ENCODE measurements at places on chromosomes 12 and 14.

DNA sequence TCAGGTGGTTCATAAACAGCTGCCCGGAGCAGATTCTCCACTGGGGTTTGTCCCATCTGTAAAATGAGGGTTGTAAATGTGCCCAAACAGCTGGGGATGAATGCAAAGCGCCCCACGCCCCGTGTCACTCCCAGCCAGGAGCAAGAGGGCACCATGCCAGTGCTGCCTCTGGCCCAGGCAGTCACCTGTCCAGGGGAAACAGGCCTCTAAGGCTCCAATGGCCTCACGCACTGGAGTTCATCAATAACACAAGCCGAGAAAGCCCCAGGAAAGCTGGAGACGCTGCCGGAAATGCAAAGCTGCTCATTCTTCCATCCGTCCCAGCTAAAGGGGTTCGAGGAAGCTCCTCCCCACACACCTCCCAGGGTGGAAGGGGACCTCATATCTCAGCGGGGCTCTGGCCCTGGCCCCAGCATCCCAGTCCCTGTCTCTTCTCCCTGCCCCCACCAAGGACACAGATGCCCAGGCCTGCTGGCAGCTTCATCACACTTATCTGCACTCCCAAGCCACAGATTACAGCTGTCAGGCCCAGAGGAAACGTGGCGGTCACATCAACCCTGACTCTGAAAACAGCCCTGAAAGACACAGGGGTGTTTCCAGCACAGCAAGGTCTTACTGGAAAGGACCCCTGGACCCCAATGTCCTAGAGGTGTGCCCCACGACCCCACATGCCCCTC, 21.5 kb downstream of the SCARB1 start:
- DNase-seq: no peak

DNA sequence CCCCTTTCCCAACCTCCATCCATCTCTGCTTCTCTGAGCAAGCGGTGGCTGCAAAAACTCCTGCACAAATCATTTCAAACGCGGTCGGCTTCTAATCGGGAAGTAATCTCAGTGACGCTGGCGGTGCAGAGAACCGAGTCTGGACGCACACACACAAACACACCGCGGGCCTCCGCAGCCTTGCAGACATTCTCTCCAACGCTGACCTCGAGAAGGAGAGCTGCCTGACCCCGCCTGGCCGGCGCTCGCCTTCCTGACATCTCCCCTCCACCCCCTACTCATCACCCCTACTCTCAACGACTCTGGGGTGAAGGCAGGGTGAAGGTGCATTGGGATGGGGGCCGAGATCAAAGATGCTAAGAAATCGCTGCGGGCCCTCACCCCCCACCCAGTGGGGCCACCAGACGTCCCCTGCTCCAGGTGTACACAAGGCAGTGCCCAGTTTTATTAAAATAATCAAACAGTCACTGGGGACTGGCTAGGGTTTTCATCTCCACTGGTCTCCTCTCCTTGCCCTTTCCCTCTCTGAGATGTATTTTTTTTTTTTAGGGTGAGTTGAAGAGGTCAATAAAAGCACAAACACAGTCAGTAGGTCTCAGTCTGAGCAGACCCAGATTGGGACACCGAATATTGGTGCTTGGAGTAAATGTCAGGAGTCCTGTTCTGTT, 506 bp upstream of the TBX5 start:
- no peak for DNase-seq

GRCh38 chr14:93744176-93744575, 44.1 kb downstream of the PRIMA1 start:
- DNase-seq: no peak

GRCh38 chr14:76537906-76538647, 162.1 kb downstream of the ESRRB start:
- no peak for DNase-seq

DNA sequence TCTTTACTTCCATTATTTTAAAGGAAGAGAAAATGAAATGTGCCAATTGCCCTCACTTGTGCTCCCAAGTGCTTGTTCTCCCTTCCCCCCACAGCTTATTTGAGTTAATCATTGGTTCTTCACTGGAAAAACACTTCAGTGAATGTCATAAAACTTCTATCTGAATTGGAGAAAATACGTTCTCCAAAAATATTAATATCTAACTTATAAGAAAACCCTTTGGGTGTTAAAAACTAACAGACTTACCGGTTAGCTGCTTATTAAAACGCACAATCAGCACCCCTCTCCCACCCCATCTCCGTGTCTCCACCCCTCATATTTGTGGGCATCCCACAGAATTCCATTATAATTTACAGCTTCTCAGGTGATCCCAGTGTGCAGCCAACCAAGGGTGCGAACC, 31.7 kb downstream of the PLEKHA5 start:
- DNase-seq: no peak

- DNase-seq: no peak
Observed at GRCh38 chr12:99920353-99920960, 64.3 kb downstream of the ANKS1B start.

DNA sequence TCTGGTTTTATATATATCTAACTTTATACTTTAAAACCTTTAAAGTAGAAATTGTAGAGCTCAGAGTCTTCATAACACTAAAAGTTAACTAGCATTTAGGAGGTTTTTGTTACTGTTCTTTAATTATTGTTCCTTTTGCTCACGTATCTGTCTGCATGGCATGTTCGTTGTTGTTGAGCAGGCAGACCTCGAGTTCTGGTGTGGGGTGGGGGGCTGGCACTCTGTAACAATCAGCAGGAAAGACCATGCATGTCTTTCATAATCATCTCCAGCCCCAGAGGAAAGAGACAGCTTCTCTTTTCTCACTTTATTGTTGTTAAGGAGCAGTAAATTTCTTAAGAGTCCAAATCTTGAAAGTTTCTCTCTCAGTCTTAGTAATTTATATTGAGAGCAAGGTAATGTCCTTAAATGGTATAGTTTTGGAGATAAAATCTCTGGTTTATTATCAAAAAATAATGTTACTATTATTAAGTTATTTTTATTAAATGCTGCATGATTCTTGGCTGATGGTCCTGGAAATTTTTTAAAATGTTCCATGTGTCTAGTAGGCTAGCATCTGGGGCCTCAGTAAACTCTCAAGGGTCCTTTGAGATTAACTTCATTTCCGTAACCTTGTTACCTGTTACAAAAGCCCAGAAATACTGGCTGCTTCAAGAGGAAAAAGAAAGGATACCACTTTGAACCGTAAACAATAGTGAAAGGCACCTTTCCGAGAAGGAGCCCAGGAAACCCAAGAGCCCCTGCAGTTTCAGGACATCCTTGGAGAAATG, 30.3 kb downstream of the CKB start:
- DNase-seq: no peak

DNA sequence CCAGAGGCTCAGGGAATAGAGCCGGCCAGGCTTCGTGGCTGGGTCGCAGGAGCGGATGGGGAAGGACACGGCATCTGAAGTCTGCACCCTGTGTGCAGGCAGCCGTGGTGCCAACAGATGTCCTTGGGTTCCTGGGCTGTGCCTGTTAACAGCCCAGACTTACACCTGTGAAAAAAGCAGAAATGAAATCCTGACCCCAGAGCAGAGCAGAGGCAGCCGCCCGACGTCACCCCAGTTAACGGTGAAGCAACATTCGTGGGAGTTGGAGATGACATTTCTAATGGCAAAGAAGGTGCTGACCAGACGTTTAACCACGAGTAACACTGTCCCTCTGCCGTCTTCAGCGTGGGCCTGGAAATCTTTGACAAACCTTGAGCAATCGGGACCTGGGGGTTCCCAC, 200.3 kb upstream of the DIO3 start:
- DNase-seq: no peak

DNA sequence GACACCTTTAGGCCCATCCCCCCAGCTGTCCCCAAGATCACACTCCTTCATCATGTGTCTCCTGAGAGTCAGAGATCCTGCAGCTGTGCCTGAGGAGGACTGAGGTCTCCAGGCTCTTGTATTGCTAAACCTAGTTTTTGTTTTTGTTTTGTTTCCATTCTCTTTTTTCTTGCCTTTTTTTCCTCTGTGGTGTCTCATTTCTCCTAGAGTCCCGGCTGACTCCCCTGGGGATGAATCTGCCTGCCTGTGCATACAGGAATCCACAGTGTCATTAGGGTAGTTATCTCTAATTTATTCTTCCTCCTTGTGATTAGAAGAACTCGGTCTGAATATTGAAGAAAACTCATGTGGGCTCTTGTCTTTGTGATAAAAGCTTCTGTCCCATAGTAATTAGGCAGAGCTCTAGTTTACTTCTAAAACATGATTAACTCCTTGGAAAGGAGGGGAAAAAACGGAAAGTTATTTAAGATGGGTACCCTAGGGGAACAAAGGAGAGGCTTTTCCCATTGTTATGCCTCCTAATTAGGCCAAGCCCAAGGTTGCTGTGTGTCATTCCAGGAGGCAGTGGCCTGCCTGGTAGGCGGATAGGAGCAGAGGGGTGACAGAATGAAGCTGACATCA, 343.2 kb downstream of the ZFP36L1 start:
- no peak for DNase-seq

DNA sequence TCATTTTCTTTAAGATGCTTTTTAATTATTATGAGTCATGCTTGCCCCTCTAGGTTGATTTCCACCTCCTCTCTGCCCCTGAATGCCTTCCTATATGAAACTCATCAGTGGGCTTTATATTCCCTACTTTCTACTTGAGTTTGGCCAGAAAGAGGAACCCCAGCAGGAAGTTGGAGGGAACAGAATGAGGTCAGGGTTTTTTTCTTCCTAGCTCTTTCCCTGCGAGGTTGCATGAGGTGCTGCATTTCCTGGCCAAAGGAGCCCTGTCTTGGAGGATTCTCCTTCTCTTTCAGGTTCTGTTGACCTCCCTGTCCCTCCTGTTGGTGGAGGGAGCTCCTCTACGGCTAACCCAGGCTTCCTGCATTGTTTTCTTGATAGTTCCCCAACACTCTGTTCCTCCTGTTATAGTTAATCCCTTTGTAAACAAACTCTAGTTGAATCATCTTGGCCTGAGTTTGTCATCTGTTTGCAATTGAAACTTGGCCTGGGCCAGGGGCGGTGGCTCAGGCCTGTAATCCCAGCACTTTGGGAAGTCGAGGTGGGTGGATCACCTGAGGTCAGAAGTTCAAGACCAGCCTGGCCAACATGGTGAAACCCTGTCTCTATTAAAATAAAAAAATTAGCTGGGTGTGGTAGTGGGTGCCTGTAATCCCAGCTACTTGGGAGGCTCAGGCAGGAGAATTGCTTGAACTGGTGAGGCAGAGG, 15.3 kb upstream of the SPIC start:
- DNase-seq: peak; percentile 1

GRCh38 chr14:65065719-65066118, 36.6 kb downstream of the MAX start:
- DNase-seq: no peak

- DNase-seq: no peak
Observed at GRCh38 chr12:108369736-108370396, 30.8 kb upstream of the CMKLR1 start.

DNA sequence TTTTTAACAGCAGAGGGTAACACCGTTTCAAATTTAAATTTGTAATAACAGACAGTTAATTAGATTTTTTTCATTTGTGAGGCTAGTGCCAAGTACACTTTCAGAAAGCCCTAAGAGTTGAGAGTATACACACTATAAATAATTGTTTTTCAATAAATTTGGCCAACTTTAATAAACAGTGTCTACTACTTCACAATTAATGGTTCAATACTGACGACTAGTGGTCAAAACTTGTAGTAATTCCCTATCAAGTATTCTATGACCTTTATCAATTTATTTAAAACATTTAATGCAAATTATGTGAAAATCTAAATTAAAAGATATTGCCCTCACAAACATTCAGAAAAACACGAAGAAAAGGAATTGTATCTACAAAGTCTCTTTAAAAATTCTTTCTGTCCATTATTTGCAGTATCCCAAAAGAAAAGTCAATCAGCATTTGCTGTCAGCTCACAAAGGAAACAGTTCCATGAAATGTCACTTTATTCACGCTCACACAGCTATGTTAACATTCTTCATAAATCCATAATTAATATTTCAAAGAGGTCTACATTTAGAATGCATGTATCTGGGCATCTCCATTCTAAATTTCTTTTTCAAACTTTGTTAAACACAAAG, 91.2 kb downstream of the CEP128 start:
- peak; percentile 10 for DNase-seq

DNA sequence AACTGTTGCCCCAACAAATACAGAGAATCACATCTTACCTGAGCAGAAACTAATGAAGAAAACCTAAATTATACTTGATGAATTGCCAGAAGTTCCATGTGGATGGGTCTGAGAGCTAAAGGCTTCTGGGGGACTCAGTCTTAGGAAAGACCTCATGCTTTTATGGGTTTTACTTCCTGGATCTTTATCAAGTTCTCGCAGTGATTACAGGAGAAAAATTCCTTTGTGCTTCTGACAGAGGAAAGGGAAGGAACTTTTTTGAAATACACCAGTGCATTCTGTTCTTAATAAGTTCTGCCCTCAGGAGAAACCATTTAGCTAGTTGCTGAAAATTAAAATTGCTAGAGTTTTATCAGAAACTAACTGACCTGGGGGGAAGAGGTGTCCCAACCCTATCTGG, 203.9 kb upstream of the KITLG start:
- DNase-seq: no peak

DNA sequence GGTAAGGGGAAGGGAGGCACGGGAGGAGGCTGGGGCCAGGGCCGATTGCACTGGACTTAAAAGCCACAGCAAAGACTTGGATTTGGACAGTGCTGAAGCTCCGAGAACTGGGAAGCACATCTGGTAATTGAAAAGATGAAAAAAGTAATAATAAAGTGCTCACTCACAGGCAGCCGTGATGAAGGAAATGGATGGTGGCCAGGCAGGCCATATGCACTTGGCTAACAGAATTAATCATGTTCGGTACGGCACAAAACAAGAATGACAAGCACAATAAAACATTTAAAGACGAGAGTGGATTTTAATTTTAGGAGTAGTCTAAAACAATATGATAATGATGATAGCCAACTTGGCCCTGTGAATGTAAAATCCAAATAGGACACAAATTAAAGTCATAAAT, 154.3 kb downstream of the VRK1 start:
- DNase-seq: no peak

- no peak for DNase-seq
Observed at GRCh38 chr14:45253754-45254310, 830 bp upstream of the MIS18BP1 start.
